ENCODE measurements at places on chromosomes 3 and 15. TPM values are rescaled to one million over a fixed set of nuclear protein-coding genes. Genes with fewer than 3 reads are reported as not detected.

The TGM4 gene
- total RNA-seq = 0.09 TPM

The GOLGA6A gene
- not detected for total RNA-seq

The CDCP1 gene
- total RNA-seq = 0.13 TPM

The GALNT15 gene
- total RNA-seq = not detected

- H3K36me3 ChIP-seq = no peaks in the 10 kb centered on the region
- H3K27me3 ChIP-seq = no peaks in the 10 kb centered on the region
- H3K27ac ChIP-seq = no peak overlapping the region
- no peak overlapping the region for H3K4me3 ChIP-seq
- H3K4me1 ChIP-seq = peaks cover 2% of the 10 kb centered on the region
Measured at GRCh38 chr3:31699309-31699953, 166.7 kb downstream of the STT3B start.

DNA sequence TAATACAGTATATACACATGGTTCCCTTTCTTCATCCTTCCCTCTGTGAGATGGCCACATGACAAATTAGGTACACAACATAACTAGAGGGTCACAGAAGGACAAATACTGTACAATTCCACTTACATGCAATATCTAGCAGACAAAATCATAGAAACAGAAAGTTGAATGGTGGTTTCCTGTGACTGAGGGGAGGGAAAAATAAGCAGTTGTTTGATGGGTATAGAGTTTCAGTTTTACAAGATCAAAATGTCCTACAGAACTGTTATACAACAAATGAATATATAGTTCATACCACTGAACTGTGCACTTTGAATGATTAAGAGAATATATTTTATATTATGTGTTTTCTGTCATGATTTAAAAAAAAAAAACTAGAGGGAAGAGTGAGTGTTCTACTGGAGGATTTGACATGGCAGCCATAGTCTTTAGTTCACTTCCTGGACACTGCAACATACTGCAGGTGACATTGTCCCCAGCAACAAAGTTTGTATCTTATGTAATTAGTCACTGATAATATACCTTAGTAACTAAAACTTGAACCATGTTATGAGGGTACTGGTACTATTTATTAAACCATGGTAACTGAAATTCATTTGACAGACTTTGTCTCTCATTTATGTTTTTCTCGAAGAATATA lies 37.2 kb downstream of the CCDC54 start:
- no peaks in the 10 kb centered on the region for H3K27me3 ChIP-seq
- H3K4me1 ChIP-seq = no peaks in the 10 kb centered on the region
- H3K4me3 ChIP-seq = no peak overlapping the region
- H3K27ac ChIP-seq = no peak overlapping the region

- no peaks in the 10 kb centered on the region for H3K36me3 ChIP-seq
- DNase-seq = no peak
- H3K27ac ChIP-seq = no peak overlapping the region
- no peak overlapping the region for H3K4me3 ChIP-seq
- H3K27me3 ChIP-seq = no peaks in the 10 kb centered on the region
Measured at GRCh38 chr15:31340592-31340991, 14.0 kb downstream of the KLF13 start.

DNA sequence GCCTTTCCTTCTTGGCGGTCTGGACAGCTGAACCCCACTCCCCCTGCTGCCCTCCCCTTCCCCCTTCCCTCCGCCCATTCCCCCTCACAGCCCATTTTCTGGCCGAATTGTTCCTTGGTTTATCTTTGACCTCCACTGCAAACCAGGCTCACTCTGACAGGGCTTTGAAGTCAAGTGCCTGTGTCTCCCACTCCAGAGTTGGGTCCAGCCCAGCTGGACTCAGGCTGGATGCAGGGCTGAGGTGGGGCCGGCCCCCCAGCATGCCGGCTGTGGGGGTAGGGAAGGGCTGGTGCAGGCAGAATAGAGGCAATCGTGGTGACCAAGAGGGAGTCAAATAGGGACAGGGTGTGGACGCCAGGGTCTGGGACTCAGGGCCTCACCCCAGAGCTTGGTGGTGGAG lies 57.0 kb upstream of the MRPS22 start:
- no peak for DNase-seq
- no peaks in the 10 kb centered on the region for H3K4me1 ChIP-seq
- H3K27me3 ChIP-seq = no peaks in the 10 kb centered on the region

GRCh38 chr3:185056908-185057307 lies 96.0 kb downstream of the C3orf70 start:
- no peak for DNase-seq
- H3K4me3 ChIP-seq = no peak overlapping the region
- no peak overlapping the region for H3K27ac ChIP-seq
- no peaks in the 10 kb centered on the region for H3K36me3 ChIP-seq
- H3K27me3 ChIP-seq = no peaks in the 10 kb centered on the region

DNA sequence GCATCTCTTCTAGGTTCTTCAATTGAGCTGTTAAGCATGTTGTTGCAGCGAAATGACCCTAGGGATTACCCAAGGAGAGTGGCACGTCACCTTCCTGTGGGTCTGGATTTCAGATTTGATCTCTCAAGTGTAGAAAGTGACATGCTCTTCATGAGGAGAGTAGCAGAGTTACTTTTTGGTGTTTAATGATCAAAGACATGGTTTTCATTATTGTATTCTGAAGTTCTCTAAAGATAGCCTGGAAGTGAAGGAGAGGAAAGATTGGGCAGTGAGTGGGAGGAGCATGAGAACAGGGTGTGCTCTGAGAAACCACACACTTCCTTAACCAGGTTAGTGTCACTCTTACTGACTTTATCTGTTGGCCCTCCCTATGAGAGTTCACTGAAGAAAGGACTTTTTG lies 153.6 kb downstream of the AKAP13 start:
- no peak overlapping the region for H3K27ac ChIP-seq
- H3K36me3 ChIP-seq = no peaks in the 10 kb centered on the region
- no peaks in the 10 kb centered on the region for H3K27me3 ChIP-seq
- peaks cover 19% of the 10 kb centered on the region for H3K4me1 ChIP-seq
- DNase-seq = no peak

All from A673 (cell line).